Placental epithelial cell (primary cell): ENCODE measurements at places on chromosomes 11 and 22. TPM values are rescaled to one million over a fixed set of nuclear protein-coding genes. Genes with fewer than 3 reads are reported as not detected.

GPHA2 gene
- total RNA-seq, result not detected in 2 replicates

PDE3B gene
- under 0.01 and 0.11 TPM in 2 replicates for total RNA-seq

UBQLN3 gene
- total RNA-seq, result under 0.01 TPM in 1 of 2 replicates, not detected in the other

VPS26B gene
- total RNA-seq, result 42.0 and 57.0 TPM in 2 replicates

IFT27 gene
- total RNA-seq, result 8.2 and 14.0 TPM in 2 replicates

TSPAN32 gene
- not detected in 2 replicates for total RNA-seq

OR51B4 gene
- total RNA-seq, result not detected in 2 replicates

TIMM10 gene
- 16.8 and 19.6 TPM in 2 replicates for total RNA-seq

CCDC81 gene
- total RNA-seq, result 0.79 and 1.3 TPM in 2 replicates

KIRREL3 gene
- 3.5 and 17.8 TPM in 2 replicates for total RNA-seq

F2 gene
- total RNA-seq, result not detected in 2 replicates

OR5A1 gene
- not detected in 2 replicates for total RNA-seq

CHRM4 gene
- under 0.01 TPM in 1 of 2 replicates, not detected in the other for total RNA-seq

DENND6B gene
- 2.6 and 6.3 TPM in 2 replicates for total RNA-seq

SYT7 gene
- 0.22 and 0.39 TPM in 2 replicates for total RNA-seq

CD6 gene
- 0.65 TPM in 1 of 2 replicates, not detected in the other for total RNA-seq
